ENCODE measurements at places on chromosomes 2 and 18. TPM values are rescaled to one million over a fixed set of nuclear protein-coding genes. Genes with fewer than 3 reads are reported as not detected.

Gene DYNAP
- not detected for total RNA-seq

Gene ITPRIPL1
- total RNA-seq, result 2.5 TPM

Gene SERPINB11
- not detected for total RNA-seq

Gene REG3A
- total RNA-seq, result 1.8 TPM

Gene ABCA12
- 65.1 TPM for total RNA-seq

GRCh38 chr2:177273408-177273807, 8.9 kb upstream of the NFE2L2 start:
- no peak overlapping the region for H3K4me3 ChIP-seq
- no peak for DNase-seq
- no peaks in the 10 kb centered on the region for H3K36me3 ChIP-seq
- H3K27me3 ChIP-seq, result no peaks in the 10 kb centered on the region
- peaks cover 36% of the 10 kb centered on the region for H3K4me1 ChIP-seq

GRCh38 chr2:118689874-118690273, 157.6 kb downstream of the EN1 start:
- DNase-seq, result no peak
- H3K4me1 ChIP-seq, result no peaks in the 10 kb centered on the region
- no peak overlapping the region for H3K4me3 ChIP-seq
- no peaks in the 10 kb centered on the region for H3K27me3 ChIP-seq
- no peak overlapping the region for H3K27ac ChIP-seq
- H3K36me3 ChIP-seq, result no peaks in the 10 kb centered on the region

GRCh38 chr2:218003981-218004419, 1.2 kb upstream of the TNS1 start:
- H3K4me3 ChIP-seq, result no peak overlapping the region
- no peak for DNase-seq
- H3K36me3 ChIP-seq, result no peaks in the 10 kb centered on the region
- H3K27ac ChIP-seq, result peak overlapping the region; percentile 87

DNA sequence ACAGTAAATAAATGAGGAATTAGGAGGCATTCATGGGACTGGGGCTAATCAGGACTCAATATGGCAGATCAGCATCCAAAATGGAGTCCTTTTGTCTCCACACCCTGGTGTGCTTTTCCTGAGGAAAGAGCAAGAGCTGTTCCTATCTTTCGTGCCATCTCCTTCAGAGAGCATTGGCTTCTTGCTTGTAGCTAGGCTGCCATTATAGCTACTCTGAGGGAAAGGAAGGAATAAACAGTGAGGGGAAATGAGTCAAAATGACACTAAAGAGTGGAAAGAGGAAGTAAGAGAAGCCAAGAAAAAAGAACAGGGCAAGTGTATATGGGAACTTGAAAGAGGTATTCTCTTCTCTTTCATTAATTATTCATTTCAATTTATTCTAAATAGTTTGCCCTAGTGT, 8.4 kb upstream of the NMI start:
- DNase-seq, result no peak
- no peaks in the 10 kb centered on the region for H3K36me3 ChIP-seq
- H3K27ac ChIP-seq, result no peak overlapping the region

DNA sequence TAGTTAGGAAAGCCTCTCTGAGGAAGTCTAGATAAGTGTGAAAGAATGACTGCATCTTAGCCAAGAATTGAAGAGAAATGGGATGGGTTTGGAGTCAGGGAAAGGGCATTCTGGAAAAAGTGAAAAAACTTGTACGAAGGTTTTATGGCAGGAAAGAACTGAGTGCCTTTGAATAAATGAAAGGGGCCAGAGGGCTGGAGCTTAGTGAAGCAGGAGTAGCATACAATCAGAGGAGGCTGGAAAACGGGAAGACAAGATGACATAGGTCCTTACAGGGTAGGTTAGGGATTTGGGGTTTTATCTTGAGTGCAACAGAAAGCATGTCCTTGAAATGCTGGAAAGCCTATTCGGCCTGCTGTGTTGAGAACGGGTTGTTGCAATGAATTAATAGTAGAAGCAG, 152.6 kb upstream of the RND3 start:
- DNase-seq, result no peak
- no peaks in the 10 kb centered on the region for H3K36me3 ChIP-seq
- H3K4me3 ChIP-seq, result no peak overlapping the region
- no peaks in the 10 kb centered on the region for H3K4me1 ChIP-seq
- no peaks in the 10 kb centered on the region for H3K27me3 ChIP-seq

DNA sequence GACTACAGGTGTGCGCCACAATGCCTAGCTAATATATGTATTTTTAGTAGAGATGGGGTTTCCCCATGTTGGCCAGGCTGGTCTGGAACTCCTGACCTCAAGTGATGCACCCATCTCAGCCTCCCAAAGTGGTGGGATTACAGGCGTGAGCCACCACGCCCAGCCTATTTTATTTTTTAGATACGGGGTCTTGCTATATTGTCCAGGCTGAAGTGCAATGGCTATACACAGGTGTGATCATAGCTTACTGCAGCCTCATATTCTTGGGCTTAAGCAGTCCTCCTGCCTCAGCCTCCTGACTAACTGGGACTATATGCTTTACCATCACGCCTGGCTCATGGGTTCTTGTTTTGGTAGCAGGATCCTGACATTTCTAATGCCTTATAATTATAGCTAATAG, 42.4 kb downstream of the BIRC6 start:
- H3K4me3 ChIP-seq, result no peak overlapping the region
- peaks cover 59% of the 10 kb centered on the region for H3K36me3 ChIP-seq
- no peaks in the 10 kb centered on the region for H3K4me1 ChIP-seq
- no peak for DNase-seq
- H3K27me3 ChIP-seq, result no peaks in the 10 kb centered on the region

- H3K27ac ChIP-seq, result no peak overlapping the region
- no peaks in the 10 kb centered on the region for H3K27me3 ChIP-seq
- no peaks in the 10 kb centered on the region for H3K36me3 ChIP-seq
- no peak for DNase-seq
Observed at GRCh38 chr18:39627936-39628335, 2062.3 kb upstream of the CELF4 start.

DNA sequence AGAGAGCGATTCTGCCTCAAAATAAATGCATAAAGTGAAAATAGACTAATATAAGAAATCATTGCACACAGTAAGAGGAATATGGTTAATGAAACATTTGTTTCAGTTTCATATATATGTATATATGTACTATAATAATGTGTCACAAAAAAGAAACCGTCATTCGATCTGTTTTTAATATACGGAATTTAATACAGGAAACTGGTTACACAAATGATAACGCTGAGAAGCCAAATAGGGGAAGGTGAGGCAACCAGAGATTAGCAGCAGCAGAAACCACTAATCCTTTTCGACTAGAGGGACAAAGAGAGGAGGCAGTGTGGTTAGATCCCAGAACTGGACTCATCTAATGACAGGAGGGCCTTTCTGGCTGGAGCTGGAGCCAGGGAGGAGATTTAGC, 64.2 kb upstream of the GREB1L start:
- no peaks in the 10 kb centered on the region for H3K36me3 ChIP-seq
- no peaks in the 10 kb centered on the region for H3K27me3 ChIP-seq
- H3K4me1 ChIP-seq, result no peaks in the 10 kb centered on the region
- H3K27ac ChIP-seq, result no peak overlapping the region
- DNase-seq, result no peak
- H3K4me3 ChIP-seq, result no peak overlapping the region

- H3K27me3 ChIP-seq, result no peaks in the 10 kb centered on the region
- no peak overlapping the region for H3K27ac ChIP-seq
- H3K4me1 ChIP-seq, result no peaks in the 10 kb centered on the region
- no peak overlapping the region for H3K4me3 ChIP-seq
- H3K36me3 ChIP-seq, result peaks cover 47% of the 10 kb centered on the region
Observed at GRCh38 chr2:138572318-138572717, 70.7 kb downstream of the SPOPL start.

- no peaks in the 10 kb centered on the region for H3K36me3 ChIP-seq
- H3K27me3 ChIP-seq, result no peaks in the 10 kb centered on the region
- DNase-seq, result no peak
- H3K27ac ChIP-seq, result peak overlapping the region; percentile 76
Observed at GRCh38 chr18:44725300-44726058, 44.8 kb downstream of the SETBP1 start.

DNA sequence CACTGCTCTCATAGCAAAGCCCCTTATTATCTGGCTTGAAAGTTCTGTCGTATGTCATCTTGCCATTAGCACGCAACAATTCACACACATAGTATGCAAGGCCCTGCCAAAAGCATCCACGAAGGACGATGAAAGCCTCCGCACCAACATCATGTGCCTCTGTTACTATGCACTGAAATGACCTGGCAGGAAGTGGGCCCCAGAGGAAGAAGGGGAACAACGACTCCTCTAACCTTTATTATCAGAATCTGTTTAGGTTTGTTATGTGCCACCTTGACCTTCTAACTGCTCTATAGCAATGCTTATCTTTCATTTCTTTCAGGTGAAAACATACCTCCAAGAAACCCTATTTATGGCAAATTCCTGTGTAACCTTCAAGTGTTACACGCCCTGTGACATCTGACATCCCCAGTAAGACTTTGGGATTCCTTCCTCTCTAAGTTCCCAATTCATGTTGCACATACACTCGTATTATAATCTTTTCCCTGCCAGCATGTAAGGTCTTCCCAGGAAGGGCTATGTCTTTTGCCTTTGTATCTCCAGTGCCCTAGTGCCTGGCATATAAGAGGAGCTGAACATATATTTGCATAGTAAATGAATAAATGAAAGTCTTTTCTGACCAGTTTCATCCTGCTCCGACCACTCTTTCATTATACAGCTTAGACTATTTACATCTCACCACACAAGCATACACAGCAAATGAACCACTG, 7.0 kb upstream of the NDUFV2 start:
- DNase-seq, result no peak
- H3K4me1 ChIP-seq, result peaks cover 2% of the 10 kb centered on the region
- H3K4me3 ChIP-seq, result no peak overlapping the region
- H3K36me3 ChIP-seq, result no peaks in the 10 kb centered on the region
- no peaks in the 10 kb centered on the region for H3K27me3 ChIP-seq

GRCh38 chr2:174235680-174236079, 12.7 kb downstream of the OLA1 start:
- H3K36me3 ChIP-seq, result no peaks in the 10 kb centered on the region
- H3K27ac ChIP-seq, result no peak overlapping the region

DNA sequence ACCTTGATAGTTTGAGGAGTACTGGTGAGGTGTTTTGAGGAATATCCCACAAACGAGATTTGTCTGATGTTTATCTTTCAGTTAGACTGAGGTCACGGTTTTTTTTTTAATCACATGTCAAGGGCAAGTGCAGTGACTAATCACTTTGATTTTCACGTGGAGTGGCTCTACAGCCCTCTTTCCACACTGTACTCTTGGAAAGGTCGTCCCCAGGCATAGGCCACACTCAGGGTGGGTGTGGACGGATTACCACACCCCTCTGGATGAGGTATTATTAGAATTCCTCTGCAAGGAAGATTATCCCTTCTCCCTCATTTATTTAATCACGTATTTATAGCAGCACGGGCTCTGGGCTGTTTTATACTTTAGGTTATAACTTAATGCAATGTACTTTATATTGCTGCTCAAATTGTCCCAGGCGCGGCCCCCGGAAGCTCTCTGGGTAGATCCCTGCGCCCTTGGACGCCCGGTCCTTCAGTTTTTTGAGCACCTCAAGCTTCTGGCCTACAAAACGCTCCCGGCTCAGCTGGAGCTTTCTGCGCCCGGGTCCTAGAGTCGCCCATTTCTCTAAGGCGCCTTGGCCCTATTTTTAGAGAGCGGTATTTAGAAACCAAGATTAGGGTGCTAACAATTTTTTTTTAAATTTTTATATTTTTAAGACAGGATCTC, 515 bp upstream of the PLEKHB2 start:
- H3K36me3 ChIP-seq, result no peaks in the 10 kb centered on the region
- peak overlapping the region; percentile 90 for H3K4me3 ChIP-seq
- peak; percentile 89 for DNase-seq
- H3K27me3 ChIP-seq, result no peaks in the 10 kb centered on the region
- peaks cover 35% of the 10 kb centered on the region for H3K4me1 ChIP-seq
- H3K27ac ChIP-seq, result peak overlapping the region; percentile 94

- peaks cover 5% of the 10 kb centered on the region for H3K36me3 ChIP-seq
- no peak for DNase-seq
- H3K27me3 ChIP-seq, result no peaks in the 10 kb centered on the region
- H3K4me1 ChIP-seq, result peaks cover 11% of the 10 kb centered on the region
- H3K27ac ChIP-seq, result no peak overlapping the region
Observed at GRCh38 chr2:232273903-232274643, 104.5 kb upstream of the ALPP start.
